Mesenteric fat pad (tissue), 1 donor: ENCODE measurements at places on chromosomes 3 and 15.

DNA sequence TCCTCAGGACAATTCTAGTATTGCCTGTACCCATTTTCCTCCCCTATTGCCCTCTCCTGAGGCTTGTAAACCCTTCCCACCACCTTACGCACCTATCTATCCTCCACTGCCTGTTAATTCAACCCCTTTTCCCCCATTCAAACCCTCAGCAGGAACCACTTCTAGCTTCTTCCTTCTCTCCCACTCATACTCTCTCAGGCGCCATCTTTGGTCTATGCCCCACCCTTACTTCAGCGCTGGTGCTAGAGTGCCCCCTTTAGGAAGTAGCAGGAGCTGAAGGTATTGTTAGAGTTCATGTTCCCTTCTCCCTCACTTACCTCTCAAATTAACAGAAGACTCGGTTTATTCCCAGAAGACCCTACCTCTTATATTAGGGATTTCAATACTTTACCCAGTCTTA is 121.8 kb upstream of the NLGN1 start:
- no peak for DNase-seq

GRCh38 chr15:98528046-98528725 is 120.2 kb upstream of the IGF1R start:
- peak; percentile 26 for DNase-seq

DNA sequence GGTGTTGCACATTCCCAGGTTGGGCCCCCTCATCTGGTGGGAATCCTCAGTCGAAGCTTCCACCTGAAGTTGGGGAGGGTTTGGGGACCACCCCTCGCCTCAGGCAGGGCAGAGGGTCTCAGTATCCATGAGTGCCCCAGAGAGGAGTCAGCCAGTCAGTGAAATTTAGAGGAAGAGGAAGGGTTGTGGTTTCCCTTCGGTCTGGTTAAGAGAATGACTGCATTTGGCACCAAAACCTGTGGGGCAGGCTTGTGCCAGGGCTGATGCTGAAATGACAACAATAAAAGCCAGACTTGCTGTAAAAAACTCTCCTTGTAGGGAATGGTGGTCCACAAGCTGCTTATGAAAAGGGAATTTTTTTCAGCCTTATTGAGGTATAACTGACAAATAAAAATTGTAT is 22.6 kb downstream of the LMCD1 start:
- no peak for DNase-seq

- DNase-seq: no peak
These were observed 72.1 kb downstream of the OTOL1 start for GRCh38 chr3:161568671-161569070.

DNA sequence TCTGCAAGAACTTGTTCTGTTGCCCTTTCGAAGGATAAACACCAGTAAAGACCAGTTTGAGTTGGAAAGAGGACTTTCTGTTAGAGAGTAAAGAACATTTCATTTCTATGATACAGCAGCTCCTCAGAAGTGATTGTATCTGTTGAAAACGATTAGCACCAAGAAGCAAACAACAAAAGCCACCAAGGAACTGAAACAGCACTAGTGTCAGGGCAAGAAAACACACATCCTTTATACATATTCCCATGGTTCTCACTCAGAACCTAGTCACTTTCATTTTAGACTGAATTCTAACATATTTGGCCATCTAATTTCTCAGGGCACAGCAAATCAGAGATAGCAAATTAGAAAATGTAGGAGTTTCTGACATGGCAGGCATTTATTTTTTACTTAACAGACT is 116.1 kb downstream of the ATP1B3 start:
- no peak for DNase-seq

DNA sequence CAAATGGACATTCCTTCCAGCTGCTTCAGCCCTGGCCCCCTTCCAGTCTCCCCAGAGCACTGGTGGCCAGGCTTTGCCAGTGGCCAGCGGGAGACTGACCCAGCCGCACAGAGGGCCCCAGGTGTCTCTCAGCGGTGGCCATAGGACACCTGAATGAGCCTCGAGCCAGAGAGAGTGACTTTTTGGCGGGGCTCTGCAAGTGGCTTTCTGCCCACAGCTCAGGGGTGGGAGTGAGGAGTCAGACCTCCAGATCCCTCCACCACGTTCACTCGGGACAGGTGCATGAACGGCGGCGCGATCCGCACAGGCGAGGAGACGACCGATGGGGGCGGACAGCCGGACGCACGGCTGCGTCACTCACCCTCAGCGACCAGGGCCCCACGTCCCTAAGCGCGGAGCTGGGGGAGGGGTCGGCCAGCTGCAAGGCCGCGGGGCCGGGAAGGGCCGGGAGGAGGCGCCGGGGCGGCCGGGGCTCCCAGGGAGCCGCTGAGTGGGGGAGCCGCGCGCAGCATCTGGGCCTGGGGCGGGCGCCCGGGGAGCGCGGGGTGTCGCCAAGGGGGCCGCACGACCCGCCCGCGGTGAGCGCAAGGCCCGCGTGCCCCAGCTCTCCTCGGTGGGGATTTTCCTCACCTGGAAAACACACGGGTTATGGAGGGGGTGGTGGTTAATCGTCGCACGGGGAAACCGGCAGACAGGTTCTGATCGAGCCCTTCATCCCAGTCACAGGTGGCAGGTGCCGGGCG is 57.1 kb downstream of the BDH1 start:
- no peak for DNase-seq

DNA sequence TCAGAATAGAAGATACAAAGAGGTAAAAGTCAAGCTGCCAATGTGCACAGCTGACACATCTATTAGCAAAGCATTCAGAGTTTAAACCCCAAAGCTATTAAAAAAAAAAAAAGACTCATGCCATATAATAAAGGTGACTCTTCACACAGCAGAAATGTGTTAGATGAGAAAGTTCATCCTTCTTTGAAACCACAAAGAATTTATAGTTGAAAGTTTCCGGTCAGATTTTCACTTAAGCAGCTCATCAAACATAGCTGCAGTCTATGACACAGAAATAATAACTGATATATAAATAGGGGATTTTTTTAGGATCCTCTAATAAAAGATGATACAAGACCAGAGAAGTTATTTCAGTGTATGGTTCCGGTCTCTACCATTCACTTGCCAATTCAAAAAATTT is 76.6 kb downstream of the WWTR1 start:
- DNase-seq: no peak

DNA sequence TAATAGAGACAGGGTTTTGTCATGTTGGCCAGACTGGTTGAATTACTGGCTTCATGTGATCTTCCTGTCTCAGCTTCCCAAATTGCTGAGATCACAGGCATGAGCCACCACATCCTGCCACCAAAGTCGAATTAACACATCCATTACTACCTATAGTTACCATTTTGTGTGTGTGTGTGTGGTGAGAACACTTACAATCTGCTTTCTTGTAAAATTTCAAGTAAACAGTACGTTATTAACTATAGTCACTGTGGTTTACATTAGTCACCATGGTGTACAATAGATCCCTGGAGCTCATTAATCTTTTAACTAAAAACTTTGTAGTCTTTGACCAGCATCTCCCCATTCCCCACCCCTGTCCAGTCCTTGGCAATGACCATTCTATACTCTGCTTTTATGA is 270.0 kb downstream of the NAALADL2 start:
- DNase-seq: no peak

DNA sequence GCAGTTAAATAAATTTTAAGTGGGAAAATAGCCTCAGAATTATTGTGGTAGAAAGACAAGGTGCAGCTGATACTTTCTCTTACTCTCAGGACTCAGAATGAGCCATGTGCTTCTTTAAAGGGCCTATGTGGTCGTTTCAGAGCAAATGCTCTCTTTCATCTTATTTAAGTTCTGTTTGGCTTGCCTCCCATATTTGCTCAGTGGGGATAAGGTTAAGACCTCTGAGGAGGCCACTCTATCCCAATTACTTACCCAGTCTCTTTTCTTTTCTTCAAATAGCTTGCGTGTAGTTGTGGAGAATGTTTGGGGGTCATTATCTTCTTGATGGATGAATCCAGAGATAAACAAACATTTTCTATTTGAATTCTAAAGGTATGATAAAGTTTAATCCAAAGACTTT is 221.9 kb downstream of the RBMS3 start:
- no peak for DNase-seq
